ENCODE measurements at places on chromosomes 5 and 9. TPM values are rescaled to one million over a fixed set of nuclear protein-coding genes. Genes with fewer than 3 reads are reported as not detected.
A peak's percentile ranks its signal among the peaks of the same experiment; 100 is the strongest.

Gene CENPK
- 0.19 TPM for total RNA-seq

Gene MAMDC4
- total RNA-seq = 6.2 TPM

Gene C9orf50
- not detected for total RNA-seq

Gene PTPRD
- total RNA-seq = 16.8 TPM

Gene SLC4A9
- 0.34 TPM for total RNA-seq

Gene BRD3
- total RNA-seq = 28.6 TPM

DNA sequence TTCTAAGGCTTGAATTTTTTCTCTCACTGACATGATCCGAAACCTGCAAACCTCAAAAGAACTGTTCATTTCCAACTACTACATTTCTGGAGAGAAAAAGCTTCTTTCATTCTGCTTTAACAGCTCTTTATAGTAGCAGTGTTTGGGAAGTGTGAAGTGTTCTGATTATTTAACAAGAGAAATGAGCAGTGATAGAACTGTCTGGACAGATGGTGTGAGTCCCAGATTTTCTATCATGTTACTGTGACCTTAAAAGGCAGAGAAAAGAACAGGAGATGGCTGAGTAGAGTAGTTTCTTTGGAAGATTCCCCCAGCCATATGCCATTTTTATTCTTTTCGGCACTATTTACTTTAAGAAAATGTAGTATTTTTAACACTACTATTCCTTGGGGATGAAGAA lies 41.3 kb upstream of the TAL2 start:
- H3K4me1 ChIP-seq = no peaks in the 10 kb centered on the region
- H3K36me3 ChIP-seq = peaks cover 3% of the 10 kb centered on the region
- H3K27ac ChIP-seq = no peak overlapping the region
- no peak overlapping the region for H3K4me3 ChIP-seq
- no peaks in the 10 kb centered on the region for H3K27me3 ChIP-seq

GRCh38 chr9:137172901-137173795 lies 1.3 kb upstream of the TMEM210 start:
- H3K27ac ChIP-seq = no peak overlapping the region
- H3K36me3 ChIP-seq = no peaks in the 10 kb centered on the region
- H3K27me3 ChIP-seq = peaks cover 69% of the 10 kb centered on the region
- peaks cover 11% of the 10 kb centered on the region for H3K4me1 ChIP-seq

DNA sequence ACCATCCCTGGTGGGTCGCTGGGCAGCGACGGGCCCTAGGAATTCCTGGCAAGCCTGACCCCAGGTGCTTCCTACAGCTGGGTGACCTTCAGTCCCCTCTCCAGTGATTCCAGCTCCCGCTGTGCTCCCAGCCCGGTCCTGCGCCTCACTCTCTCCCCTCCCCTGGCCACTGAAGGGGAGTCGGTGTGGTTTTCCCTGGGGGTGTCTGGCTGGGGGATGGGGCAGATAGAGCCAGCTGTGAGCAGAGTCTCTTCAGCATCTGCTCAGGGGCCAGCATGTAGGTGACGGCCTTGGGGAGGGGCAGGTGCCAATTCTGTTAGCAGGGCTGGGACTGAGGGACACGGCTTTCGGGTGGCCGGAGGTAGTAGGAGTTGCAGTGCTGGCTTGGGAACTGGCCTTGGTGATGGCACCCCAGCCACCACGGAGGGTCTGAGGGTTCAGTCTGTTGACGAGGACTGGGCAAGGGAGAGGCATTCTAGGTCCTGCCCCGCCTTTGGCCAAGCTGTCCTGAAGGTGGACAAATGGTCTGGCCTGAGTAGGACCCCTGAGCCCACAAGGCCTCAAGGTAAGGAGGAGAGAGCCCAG lies 3.2 kb downstream of the GPSM1 start:
- peaks cover 39% of the 10 kb centered on the region for H3K4me1 ChIP-seq
- H3K27me3 ChIP-seq = no peaks in the 10 kb centered on the region
- H3K36me3 ChIP-seq = no peaks in the 10 kb centered on the region
- no peak for DNase-seq
- no peak overlapping the region for H3K27ac ChIP-seq

DNA sequence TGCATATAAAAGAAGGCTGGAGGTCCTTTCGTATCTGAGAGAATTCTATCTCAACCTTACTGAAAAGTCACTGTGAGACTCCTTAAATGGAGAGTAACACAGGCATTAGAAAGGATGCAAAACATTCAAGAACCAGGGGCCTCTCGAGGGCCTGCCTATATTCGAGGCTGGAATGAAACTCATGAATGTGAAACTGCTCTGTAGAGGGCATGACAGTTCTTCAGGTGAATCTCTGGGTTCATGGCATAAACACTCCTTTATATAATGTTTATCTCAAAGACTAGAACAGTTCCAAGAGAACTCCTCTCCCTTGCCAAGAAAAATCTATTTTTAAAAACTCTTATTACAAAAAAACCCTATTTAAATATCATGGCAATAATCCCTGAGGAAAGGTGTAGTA lies 113.9 kb downstream of the SEC61B start:
- peaks cover 7% of the 10 kb centered on the region for H3K4me1 ChIP-seq
- no peaks in the 10 kb centered on the region for H3K27me3 ChIP-seq
- H3K27ac ChIP-seq = no peak overlapping the region
- H3K4me3 ChIP-seq = no peak overlapping the region

GRCh38 chr5:148509893-148510292 lies 126.1 kb downstream of the FBXO38 start:
- no peak overlapping the region for H3K27ac ChIP-seq
- no peaks in the 10 kb centered on the region for H3K27me3 ChIP-seq
- H3K4me3 ChIP-seq = no peak overlapping the region
- no peaks in the 10 kb centered on the region for H3K4me1 ChIP-seq

- no peaks in the 10 kb centered on the region for H3K27me3 ChIP-seq
- peaks cover 99% of the 10 kb centered on the region for H3K4me1 ChIP-seq
- peak overlapping the region; percentile 29 for H3K4me3 ChIP-seq
- no peaks in the 10 kb centered on the region for H3K36me3 ChIP-seq
Measured at GRCh38 chr9:134406366-134407120, 80.3 kb downstream of the RXRA start.

DNA sequence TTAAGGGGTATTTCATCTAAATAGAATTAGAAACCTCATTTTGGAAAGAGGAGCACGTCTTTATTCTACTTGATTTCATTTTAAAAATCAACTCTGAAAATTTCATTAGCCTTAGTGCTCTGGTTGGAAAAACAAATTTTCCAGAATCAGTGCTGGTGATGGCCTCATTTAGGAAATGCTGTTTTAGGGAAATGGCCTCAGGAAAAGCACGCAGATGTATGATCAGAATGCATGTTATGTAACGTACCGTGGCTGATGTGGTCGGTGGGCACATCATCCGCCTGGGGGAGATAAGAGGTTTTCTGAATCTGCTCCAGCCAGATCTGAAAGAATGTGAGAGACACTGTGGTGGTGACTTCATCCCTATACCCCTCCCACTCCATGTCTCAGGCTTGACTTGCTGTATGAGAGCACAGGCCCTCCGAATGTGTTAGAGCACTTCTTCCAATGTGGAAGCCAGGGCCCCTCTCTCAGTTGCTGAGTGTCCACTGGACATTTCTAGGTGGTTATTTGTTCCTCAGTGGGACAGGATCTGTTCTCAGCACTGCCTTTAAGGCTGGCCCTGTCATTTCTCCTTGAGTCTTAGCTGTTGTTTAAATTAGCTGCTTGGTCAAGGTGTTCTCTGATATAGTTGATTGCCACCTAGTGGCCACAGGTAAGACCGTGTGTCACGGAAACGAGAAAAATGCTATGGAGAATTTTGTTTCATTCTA lies 96.5 kb downstream of the ARHGAP26 start:
- DNase-seq = no peak
- H3K36me3 ChIP-seq = no peaks in the 10 kb centered on the region
- H3K4me3 ChIP-seq = no peak overlapping the region
- H3K4me1 ChIP-seq = peaks cover 92% of the 10 kb centered on the region
- no peaks in the 10 kb centered on the region for H3K27me3 ChIP-seq
- peak overlapping the region; percentile 46 for H3K27ac ChIP-seq

- DNase-seq = no peak
- no peak overlapping the region for H3K27ac ChIP-seq
- no peak overlapping the region for H3K4me3 ChIP-seq
- H3K36me3 ChIP-seq = peaks cover 29% of the 10 kb centered on the region
Measured at GRCh38 chr9:110161940-110162339, 46.0 kb downstream of the C9orf152 start.

All from heart right ventricle (tissue), 16 donors.